ENCODE measurements at places on chromosomes 4 and X.

DNA sequence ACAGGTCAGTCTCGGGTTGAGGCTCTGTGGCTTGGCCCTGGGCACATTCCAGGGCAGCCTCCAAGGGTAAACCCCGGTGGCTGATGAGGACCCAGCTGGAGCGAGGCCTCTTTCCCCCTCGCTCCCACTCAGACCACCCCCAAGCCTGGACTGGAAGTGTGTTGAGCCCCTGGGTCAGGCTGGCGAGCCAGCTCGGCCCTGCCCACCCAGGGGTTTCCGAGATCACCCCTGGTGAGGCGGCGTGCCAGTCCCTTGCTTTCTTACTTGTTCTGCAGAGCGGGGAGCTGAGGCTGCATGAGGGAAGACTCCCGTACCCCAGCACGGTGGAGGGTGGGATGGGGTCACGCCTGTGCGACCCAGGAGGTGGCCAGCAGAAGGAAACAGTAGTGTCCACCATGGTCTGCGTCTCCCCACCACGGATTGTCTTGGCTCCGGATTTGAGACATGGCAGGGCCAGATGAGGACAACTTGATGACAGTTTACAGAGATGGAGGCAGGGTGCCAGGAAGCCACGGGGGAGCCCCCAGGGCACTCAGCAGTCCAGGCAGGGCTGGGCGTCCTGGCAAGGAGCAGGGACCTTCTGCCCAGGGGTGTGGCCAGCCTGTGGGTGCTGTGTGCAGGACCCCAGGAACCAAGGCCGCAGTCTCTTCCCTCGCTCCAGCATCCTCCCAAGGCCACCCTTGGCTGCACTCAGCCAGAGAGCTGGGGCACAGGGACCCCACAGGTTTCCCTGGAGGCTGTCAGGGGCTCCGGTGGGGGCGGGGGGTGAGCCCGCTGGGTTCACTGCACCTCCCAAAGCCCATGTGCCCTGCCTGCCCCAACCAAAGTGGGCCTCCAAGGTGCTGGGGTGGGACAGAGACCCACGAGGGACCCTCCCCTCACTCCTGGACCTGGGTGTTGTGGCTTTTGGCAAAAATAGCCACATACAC is 6.6 kb upstream of the FGFRL1 start:
- no peak for DNase-seq

GRCh38 chr4:69092980-69093568 is 3.2 kb upstream of the UGT2B7 start:
- no peak for DNase-seq

GRCh38 chrX:45743081-45743533 is 542.4 kb upstream of the DIPK2B start:
- peak; percentile 58 for DNase-seq

DNA sequence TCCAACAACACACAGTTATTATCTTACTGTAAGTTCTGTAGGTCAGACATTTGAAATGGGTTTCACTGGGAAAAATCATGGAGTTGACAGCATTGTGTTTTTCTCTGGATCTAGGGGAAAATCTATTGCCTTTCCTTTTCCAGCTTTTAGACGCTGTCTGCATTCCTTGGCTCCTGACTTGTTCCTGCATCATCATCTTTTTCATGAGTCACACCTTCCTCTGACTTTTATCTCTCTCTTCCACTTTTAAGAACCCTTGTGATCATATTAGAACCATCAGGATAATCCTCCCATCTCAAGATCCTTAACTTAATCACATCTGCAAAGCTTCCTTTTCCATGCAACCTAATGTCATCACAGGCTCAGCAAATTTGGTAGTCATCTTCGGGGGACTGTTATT is 1454.8 kb downstream of the RPA4 start:
- DNase-seq, result no peak

- no peak for DNase-seq
These were observed 122.4 kb downstream of the C4orf33 start for GRCh38 chr4:129218360-129218759.

- DNase-seq, result no peak
These were observed 1.3 kb downstream of the GABRE start for GRCh38 chrX:151973060-151973661.

DNA sequence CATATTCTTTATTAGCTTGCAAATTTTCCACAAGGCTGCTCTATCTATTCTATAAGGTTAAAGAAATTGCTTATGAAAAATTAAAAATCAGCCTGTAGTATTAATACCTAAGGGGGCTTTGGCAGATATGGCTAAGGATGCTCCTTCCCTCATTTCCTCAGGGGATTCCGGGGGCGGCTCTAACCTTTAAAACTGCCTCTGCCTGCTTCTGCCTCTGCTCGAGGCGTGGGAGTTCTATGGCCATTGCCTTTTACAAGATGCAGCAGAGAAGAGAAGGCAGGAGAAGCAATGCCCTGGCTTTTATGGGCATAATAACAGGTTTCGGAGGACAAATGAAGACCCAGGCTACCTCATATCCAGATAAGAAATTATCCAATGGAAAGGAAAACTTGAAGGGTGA is 8.6 kb upstream of the CDKN2AIP start:
- DNase-seq, result no peak

- DNase-seq, result no peak
These were observed 58.6 kb upstream of the CAMK2D start for GRCh38 chr4:113820108-113820507.

- no peak for DNase-seq
These were observed 60.1 kb downstream of the PRRG1 start for GRCh38 chrX:37409278-37409677.

DNA sequence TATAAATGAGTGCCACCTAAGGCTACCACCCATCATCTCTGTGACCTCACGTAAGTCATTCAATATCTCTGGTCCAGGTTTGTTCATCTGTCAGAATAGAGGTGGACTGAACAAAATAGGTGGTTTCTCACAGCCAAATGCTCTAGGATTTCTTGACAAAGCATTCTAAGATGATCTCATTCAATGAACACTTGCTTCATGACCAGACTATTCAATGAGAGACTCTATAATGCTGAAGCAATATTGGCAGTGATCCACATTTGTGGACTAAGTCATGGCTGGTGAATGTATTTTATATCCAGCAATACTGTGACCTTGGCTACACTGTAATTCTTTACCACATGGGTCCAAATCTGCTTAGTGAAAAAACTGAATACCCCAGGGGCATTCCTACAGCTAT is 37.9 kb downstream of the LDB2 start:
- peak; percentile 39 for DNase-seq

Measured in fibroblast of villous mesenchyme (primary cell).